Activated CD4-positive, alpha-beta T cell treated with anti-CD3 and anti-CD28 coated beads, Interleukin-2, amount 50 U/mL, for 4 hours (primary cell): ENCODE measurements at places on chromosomes 3 and 15.

GRCh38 chr15:69380100-69380725 lies 33.9 kb upstream of the KIF23 start:
- no peak for DNase-seq

- DNase-seq = peak; percentile 20
These were observed 129.3 kb upstream of the IGF1R start for GRCh38 chr15:98518823-98519561.

DNA sequence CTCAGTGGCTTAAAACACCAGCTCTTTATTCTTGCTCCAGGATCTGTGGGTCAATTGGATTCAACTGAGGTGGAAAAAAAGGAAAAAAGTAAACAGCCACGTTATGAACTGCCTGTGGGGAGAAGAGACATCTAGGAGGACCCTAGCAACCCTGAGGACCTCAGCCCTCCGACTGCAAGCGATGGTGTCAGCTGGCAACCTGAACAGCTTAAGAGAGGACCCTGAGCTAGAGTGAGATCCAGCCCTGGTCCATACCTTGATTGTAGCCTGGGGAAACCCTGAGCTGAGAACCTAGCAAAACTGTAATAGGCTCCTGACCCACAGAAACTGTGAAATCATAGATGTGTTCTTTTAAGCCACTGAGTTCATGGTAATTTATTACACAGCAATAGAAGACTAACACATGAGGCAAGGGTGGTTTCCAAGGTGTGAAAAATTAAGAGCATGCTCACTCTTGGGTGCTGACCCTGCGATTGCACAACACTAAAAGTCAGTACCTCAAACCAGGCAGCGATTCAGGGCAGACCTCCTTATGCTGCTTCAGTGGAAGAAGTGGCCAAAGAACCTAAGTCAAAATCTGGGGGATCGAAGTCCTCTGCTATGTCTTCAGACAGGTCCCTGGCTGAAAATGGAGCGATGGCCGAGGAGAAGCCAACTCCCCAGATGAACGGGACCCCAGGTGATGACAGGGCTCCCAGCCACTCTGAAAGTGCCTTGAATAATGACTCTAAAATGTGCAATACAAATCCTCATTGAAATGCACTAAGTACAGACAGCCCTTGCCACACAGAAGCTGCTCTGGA lies 57.7 kb downstream of the GASK1A start:
- no peak for DNase-seq

- no peak for DNase-seq
These were observed 5.0 kb upstream of the UBE2E1 start for GRCh38 chr3:23800731-23801130.

DNA sequence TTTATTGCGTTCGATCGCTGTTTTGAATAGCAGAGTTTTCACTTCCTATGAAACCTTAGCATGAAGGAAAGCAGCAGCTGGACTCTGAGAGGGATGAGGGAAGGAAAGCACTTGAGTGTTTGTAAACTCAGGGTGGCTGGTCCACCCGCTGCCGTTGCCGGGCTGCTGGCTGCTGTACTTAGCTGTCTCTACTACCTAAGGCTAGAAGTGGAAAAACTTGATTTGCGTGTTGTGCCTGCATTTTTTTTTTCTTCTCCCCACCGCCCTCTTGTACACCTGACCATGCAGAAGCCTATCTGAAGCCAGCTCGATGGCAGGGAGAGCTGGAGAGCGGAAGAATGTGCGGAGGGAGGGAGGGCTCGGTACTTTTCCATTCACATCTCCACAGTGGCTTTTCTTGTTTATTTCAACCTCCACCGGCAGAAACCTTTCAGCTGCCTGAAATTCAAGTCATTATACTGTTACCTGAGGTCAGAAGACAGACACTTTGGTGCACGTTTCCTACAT lies 4.8 kb upstream of the BCL6 start:
- no peak for DNase-seq
